ENCODE measurements at places on chromosomes 3 and 15. TPM values are rescaled to one million over a fixed set of nuclear protein-coding genes. Genes with fewer than 3 reads are reported as not detected.

The SLC12A8 gene
- 6.9 TPM for total RNA-seq

The CHRNA7 gene
- 0.37 TPM for total RNA-seq

The TMC3 gene
- total RNA-seq = not detected

The SLC9C1 gene
- 0.12 TPM for total RNA-seq

The PLAAT1 gene
- 0.66 TPM for total RNA-seq

The SLC28A2 gene
- total RNA-seq = not detected

The TERC gene
- total RNA-seq = 759 TPM

The LRRC31 gene
- not detected for total RNA-seq

The COL7A1 gene
- total RNA-seq = 46.3 TPM

The LIPC gene
- total RNA-seq = 0.37 TPM

The FNDC3B gene
- total RNA-seq = 74.1 TPM

The SI gene
- total RNA-seq = not detected

The BFSP2 gene
- not detected for total RNA-seq

The TRA2B gene
- total RNA-seq = 206 TPM

The NR2F2 gene
- 41.1 TPM for total RNA-seq

The AADAC gene
- 0.12 TPM for total RNA-seq

The SERPINI2 gene
- not detected for total RNA-seq

The PRR20G gene
- total RNA-seq = not detected

The NAALADL2 gene
- 13.7 TPM for total RNA-seq

The COL6A5 gene
- total RNA-seq = under 0.01 TPM

The DRD3 gene
- not detected for total RNA-seq

The SNURF gene
- total RNA-seq = 3.8 TPM

Measured in uterine smooth muscle cell (primary cell).